SW 1271 (cell line): ENCODE measurements at places on chromosomes 7 and 10.

DNA sequence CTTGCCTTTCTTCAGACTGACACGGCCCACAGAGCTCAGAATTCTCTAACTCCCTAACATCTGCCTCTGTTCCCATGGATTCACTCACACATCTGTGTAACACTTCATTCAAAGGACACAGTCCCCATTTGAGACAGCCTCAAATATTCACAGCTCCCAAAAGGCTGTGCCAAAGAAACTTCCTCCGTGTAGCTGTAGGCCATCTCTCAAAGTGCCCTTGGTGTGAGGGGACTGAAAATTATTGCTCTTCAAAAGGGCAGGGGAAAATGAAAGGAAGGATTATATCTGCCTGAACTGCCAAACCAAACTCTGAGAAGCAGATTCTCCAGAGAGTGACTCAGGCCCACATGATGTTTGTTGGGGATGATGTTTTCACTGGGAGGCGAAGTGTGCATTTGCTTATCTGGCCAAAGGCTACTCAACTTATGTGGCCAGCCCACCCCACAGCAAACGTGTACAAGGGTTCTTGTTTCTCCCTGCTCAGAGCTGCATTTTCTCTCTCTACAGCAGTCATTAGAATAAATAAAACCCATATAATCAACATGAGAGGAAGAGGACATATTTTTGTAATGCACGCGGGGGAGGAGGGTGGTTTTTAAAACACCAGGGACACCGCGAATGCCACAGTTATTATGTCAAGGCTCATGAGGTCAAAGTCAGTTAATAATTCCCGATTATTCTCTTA is 302.4 kb upstream of the NFE2L3 start:
- DNase-seq: no peak

GRCh38 chr10:49625411-49625810 is 11.6 kb downstream of the CHAT start:
- DNase-seq: no peak

- DNase-seq: no peak
Measured at GRCh38 chr7:28990200-28990960, 32.2 kb upstream of the TRIL start.

DNA sequence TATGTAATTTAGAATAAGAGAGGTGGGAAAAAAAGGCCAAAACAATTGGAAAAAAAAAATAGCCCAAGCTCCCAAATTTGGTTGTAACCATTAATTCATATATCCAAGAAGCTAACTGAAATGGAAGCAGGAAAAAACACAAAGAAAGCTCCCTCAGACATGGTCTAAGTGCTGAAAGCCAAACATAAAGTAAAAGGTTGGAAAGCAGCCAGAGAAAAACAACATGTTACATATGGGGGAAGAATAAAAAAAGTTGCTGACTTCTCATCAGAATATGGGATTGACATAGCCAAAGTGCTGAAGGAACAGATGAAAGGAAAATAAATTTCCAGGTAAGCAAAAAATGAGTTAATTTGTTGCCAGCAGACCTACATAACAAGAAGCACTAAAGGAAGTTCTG is 40.3 kb downstream of the PDZD8 start:
- DNase-seq: no peak

DNA sequence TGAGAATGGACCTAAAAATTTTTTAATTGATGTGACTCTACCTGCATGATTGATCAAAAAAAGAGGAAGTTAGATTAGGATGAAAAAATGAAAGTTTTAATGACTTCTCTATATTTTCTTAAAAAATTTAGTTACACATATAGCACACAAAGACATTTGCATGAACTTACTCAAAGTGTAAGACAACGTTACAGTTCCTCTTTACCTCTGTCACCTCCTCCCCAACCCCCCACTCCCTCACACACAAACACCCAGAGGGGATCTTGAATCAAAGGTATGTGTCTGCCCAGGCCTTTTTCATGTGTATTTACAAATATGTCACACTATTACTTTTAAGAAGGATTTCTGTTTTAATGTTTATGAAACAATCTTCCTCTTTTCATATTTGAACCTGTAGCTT is 20.6 kb upstream of the CDCA7L start:
- no peak for DNase-seq

GRCh38 chr7:117666031-117666430 is 186.2 kb downstream of the CFTR start:
- DNase-seq: peak; percentile 32

DNA sequence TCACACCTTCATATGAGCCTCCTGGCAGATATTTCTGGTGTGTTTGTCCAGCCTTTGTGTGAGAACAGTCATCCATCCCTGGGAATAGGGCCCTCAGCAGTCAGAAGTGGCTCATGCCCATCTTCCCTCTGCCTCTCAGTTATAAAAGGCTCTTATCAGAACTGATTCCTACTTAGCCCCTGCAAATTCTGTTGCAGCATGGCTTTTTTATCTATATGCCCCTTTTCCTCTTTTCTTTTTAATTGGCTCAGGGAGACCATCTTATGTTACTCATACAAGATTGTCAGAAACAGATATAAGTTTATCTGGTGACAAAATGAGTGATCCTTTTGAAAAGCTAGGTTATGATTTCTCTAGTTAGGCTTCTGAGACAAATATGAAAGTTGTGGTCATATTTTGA is 194.1 kb downstream of the CREB5 start:
- no peak for DNase-seq
